Mesenchymal stem cell (in vitro differentiated cells and primary cell): ENCODE measurements at places on chromosomes 2 and 18.

GRCh38 chr18:41999751-42000150, 44.7 kb downstream of the PIK3C3 start:
- no peaks in the 10 kb centered on the region for H3K4me1 ChIP-seq
- H3K27ac ChIP-seq = no peak overlapping the region
- no peak for DNase-seq
- H3K4me3 ChIP-seq = no peak overlapping the region

- no peaks in the 10 kb centered on the region for H3K4me1 ChIP-seq
- DNase-seq = no peak
- no peaks in the 10 kb centered on the region for H3K36me3 ChIP-seq
- peak overlapping the region; percentile 17 for H3K4me3 ChIP-seq
- no peaks in the 10 kb centered on the region for H3K27me3 ChIP-seq
Observed at GRCh38 chr2:189232759-189233406, 53.3 kb upstream of the COL5A2 start.

GRCh38 chr2:8855010-8855409, 17.6 kb upstream of the KIDINS220 start:
- H3K27ac ChIP-seq = no peak overlapping the region
- peaks cover 18% of the 10 kb centered on the region for H3K36me3 ChIP-seq
- no peaks in the 10 kb centered on the region for H3K27me3 ChIP-seq
- no peak overlapping the region for H3K4me3 ChIP-seq

DNA sequence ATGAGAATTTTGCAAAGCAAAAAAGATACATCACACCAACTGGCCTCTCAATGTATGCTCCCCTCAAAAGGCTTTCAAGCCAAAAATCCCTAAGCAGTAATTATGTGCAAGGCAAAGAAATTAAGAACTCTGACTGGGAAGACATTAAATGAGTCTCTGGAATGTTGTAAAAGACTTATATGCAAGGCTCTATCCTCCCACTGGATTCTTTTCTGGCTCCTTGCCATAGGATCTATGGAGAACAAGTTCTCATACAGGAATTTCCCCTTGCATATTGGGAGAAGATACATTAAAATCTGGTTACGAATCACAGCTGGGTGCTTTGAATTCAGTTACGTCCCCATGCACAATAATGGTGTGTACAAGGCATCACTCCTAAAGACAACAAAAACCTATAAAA, 73.4 kb upstream of the ATL2 start:
- H3K4me3 ChIP-seq = no peak overlapping the region
- no peaks in the 10 kb centered on the region for H3K36me3 ChIP-seq
- H3K27me3 ChIP-seq = peaks cover 43% of the 10 kb centered on the region
- no peak overlapping the region for H3K27ac ChIP-seq

GRCh38 chr2:216650626-216651257, 17.5 kb downstream of the IGFBP2 start:
- H3K4me1 ChIP-seq = peaks cover 15% of the 10 kb centered on the region
- H3K27me3 ChIP-seq = peaks cover 16% of the 10 kb centered on the region
- no peak overlapping the region for H3K27ac ChIP-seq
- no peak overlapping the region for H3K4me3 ChIP-seq
- peaks cover 3% of the 10 kb centered on the region for H3K36me3 ChIP-seq

DNA sequence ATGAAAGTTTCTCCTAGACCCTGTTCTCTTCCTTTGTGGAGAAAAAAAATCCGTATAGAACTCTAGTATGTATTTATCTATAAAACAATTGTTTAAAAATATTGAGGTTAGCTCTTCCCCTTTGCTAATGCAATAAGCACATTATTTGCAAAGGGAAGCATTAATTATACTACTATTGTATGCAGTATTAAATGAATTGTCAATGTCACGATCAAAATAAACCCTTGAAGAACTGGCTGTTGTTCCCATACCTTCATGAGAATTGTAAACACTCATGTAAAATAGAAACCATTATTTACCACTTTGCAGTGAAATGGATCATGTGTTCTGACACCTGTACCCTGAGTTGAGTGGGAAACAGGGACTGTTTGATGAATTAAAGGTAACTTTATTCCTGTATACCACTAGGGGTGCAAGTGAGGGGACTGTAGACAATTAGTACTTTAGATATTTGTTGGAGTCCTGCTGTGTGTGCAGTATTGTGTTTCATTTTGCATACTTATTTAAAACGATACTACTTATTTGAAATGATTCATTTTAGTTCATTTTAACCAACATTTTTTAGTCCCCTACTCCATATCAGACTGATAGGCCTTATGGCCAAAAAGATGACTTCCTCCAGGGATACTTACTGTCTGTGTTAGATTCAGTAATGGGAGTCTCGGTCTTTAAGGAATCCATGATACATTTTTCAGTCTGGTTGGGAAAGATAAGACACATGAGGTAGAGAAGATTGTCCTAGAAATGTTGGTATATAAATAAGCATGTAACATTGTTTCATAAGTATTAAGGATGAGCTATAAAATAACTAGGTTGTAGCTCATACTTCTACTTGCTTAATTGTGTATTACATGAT, 7.9 kb downstream of the PKP4 start:
- no peak overlapping the region for H3K4me3 ChIP-seq
- no peaks in the 10 kb centered on the region for H3K27me3 ChIP-seq
- DNase-seq = peak; percentile 17
- no peaks in the 10 kb centered on the region for H3K36me3 ChIP-seq
- H3K27ac ChIP-seq = no peak overlapping the region

DNA sequence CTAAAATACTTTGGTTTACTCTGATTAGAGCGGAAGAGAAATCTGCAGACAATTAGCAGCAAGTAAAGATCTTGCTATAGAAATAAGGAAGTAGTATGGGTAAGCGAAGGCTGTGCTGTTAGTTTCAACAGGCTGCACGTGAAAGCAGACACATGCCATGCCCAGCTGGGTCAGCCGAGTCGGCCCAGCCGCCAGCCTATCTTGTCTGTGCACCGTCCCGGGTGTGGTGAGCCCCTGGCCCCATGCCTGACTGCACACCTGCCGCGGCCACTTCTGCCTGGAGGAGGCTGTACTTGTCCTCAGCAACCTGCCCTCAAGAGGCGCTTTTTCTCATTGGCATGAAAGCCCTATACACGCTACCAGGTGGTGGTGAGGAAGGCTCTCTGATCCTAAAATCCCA, 185.5 kb downstream of the SEPTIN10 start:
- H3K4me3 ChIP-seq = no peak overlapping the region
- H3K4me1 ChIP-seq = peaks cover 19% of the 10 kb centered on the region
- peaks cover 6% of the 10 kb centered on the region for H3K36me3 ChIP-seq
- no peak for DNase-seq
- H3K27ac ChIP-seq = no peak overlapping the region
- H3K27me3 ChIP-seq = no peaks in the 10 kb centered on the region

- H3K36me3 ChIP-seq = no peaks in the 10 kb centered on the region
- no peaks in the 10 kb centered on the region for H3K4me1 ChIP-seq
- no peaks in the 10 kb centered on the region for H3K27me3 ChIP-seq
- H3K4me3 ChIP-seq = no peak overlapping the region
- DNase-seq = peak; percentile 29
- no peak overlapping the region for H3K27ac ChIP-seq
Observed at GRCh38 chr18:3721771-3722648, 272.0 kb downstream of the TGIF1 start.

DNA sequence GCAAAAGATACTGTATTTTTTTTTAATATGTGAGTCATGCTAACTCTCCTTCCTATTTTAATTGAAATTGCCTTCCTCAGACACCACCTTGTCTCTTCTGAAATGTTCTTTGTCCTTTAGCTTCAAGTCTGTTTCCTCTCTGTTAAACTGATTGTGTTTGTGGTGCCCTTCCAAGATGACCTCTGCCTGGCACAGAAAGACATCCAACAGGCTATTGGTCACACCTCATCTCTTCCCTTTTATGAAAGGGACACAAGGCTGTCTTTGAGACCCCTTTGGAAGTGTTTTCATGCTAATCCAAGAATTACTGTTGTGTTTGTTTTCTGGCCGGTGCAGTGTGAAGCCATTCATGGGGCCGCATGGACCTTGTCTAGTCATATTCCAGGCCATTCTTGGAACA, 94.0 kb upstream of the PIK3C3 start:
- H3K27me3 ChIP-seq = no peaks in the 10 kb centered on the region
- no peak overlapping the region for H3K4me3 ChIP-seq
- no peaks in the 10 kb centered on the region for H3K36me3 ChIP-seq

GRCh38 chr2:179226961-179227259, 37.7 kb downstream of the SESTD1 start:
- peaks cover 4% of the 10 kb centered on the region for H3K4me1 ChIP-seq
- peaks cover 6% of the 10 kb centered on the region for H3K36me3 ChIP-seq
- DNase-seq = no peak

- no peak overlapping the region for H3K4me3 ChIP-seq
- H3K4me1 ChIP-seq = no peaks in the 10 kb centered on the region
- no peak overlapping the region for H3K27ac ChIP-seq
- H3K36me3 ChIP-seq = no peaks in the 10 kb centered on the region
Observed at GRCh38 chr18:74006143-74006542, 141.5 kb downstream of the FBXO15 start.

DNA sequence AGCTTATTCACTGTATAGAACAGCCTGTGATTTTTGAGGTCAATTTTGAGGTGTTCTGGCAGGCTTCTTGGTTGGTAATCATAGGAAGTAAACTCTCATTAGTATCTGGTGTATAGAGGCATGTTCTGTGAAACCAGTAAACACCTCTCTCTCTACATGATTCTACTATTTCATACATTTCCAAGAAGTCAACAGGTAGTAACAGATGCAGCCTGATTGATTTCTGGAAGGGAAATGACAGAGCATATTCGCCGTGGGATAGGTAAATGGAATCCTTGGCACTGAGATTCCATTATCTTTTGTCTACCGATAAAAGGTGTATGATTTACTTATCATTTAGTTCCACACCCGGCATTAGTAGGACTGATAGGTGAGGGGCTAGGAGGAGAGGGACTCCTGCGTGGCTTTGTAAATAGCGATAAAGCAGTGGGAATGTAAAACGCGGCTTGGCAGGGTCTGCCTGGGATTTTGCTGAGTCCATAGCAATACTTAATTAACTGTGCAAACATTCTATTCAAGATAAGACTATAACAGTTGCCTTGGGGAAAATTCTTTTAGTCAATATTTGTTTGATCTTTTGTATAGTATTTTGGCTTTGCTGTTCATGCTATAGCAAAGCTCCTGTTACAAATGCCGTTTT, 32.3 kb downstream of the LYPD6B start:
- H3K27me3 ChIP-seq = no peaks in the 10 kb centered on the region
- no peak overlapping the region for H3K27ac ChIP-seq
- DNase-seq = no peak
- no peak overlapping the region for H3K4me3 ChIP-seq

GRCh38 chr2:128376241-128377041, 57.8 kb upstream of the HS6ST1 start:
- H3K36me3 ChIP-seq = no peaks in the 10 kb centered on the region
- H3K27me3 ChIP-seq = peaks cover 5% of the 10 kb centered on the region
- H3K4me3 ChIP-seq = no peak overlapping the region
- peaks cover 49% of the 10 kb centered on the region for H3K4me1 ChIP-seq

- no peaks in the 10 kb centered on the region for H3K36me3 ChIP-seq
- peaks cover 2% of the 10 kb centered on the region for H3K4me1 ChIP-seq
- no peaks in the 10 kb centered on the region for H3K27me3 ChIP-seq
Observed at GRCh38 chr2:196516564-196516963, 123.0 kb upstream of the CCDC150 start.

DNA sequence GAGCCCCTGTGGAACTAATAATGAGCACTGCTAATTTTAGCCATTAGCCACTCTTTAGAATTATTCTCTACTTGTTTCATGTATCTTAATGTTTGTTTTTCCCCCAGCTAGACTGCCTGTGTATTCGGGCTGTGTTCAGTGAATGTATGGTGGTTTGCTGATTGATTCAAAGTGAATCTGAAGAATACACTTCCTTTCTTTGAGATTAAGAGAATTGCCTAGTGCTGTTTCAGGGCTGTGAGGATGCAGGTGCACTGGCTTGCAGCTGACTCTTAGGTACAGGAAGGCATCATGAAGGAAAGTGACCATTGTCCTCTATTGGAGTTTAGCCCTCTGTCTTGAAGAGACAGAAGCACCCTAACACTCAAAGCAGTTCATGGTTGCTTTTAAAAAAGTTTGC, 138.7 kb downstream of the CERS6 start:
- H3K36me3 ChIP-seq = no peaks in the 10 kb centered on the region
- H3K4me3 ChIP-seq = no peak overlapping the region
- H3K27ac ChIP-seq = no peak overlapping the region
- no peaks in the 10 kb centered on the region for H3K27me3 ChIP-seq

GRCh38 chr2:173963323-173963816, 1.8 kb downstream of the SP3 start:
- DNase-seq = peak; percentile 86
- no peaks in the 10 kb centered on the region for H3K4me1 ChIP-seq
- H3K27me3 ChIP-seq = no peaks in the 10 kb centered on the region
- H3K4me3 ChIP-seq = peak overlapping the region; percentile 94
- H3K27ac ChIP-seq = peak overlapping the region; percentile 84

DNA sequence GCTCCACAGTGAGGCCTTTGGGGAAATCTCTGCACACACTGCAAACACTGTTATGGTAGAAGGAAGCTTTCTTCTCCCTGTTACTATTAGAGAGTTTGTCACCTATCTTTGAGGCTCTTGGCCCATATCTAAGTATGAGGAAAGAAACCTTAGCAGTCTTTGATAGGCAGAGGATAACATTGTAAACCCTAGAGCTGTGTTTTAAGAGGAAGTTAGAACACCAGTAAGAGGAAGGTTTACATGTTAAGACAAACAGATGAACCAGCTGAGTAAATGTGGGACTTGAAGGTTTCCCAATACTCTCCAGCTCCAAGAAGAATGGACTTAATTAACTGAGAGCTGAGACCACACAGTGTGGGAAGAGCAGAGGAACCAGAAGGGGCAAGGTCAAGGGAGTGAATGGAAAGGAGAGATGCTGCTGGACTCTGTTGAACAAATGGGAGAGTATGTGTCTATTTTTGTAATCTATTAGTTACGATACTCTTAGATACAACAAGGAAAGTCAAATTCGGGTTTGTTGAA, 257.0 kb downstream of the DPP10 start:
- H3K4me1 ChIP-seq = no peaks in the 10 kb centered on the region
- no peak overlapping the region for H3K27ac ChIP-seq
- no peaks in the 10 kb centered on the region for H3K36me3 ChIP-seq
- DNase-seq = no peak

DNA sequence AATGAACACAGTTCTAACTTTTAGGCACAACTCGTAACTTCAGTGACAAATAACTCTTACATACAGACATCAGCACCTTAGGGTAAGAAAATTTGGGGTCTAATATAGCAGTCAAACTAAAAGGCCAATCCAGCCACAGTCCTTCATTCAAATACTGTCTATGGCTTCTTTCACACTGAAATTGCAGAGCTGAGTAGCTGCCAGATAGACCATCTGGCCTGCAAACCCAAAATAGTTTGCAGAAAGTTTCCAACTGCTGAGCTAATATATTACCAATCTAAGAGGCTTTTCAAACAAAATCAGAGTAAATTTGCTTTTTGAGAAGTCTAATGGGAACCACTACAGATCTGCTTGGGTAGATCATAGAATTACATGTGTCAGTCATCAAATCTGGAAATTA, 183.4 kb downstream of the GALR1 start:
- H3K27me3 ChIP-seq = no peaks in the 10 kb centered on the region
- H3K36me3 ChIP-seq = no peaks in the 10 kb centered on the region
- H3K4me3 ChIP-seq = no peak overlapping the region
- no peaks in the 10 kb centered on the region for H3K4me1 ChIP-seq
- no peak for DNase-seq

DNA sequence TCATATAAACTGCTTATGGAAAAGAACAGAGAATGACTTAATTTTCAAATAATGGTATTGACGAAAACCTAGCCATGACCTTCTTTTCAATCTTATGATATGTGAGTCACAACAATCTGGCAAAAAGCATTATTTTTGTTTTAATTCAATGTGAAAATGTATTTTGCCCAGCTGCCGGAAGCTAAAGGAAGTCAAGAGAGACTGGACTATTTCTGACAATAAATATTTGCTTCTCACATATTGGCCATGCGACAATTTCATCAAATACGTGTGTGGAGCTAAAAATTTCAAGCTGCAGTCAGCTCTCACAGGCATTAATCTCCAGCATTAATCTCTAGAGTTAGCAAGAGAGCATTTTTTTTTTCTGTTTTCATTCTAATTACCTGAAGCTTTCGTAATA, 881.0 kb downstream of the CPS1 start:
- DNase-seq = no peak
- H3K4me3 ChIP-seq = no peak overlapping the region
- no peaks in the 10 kb centered on the region for H3K27me3 ChIP-seq
- no peak overlapping the region for H3K27ac ChIP-seq
